Calu3 (cell line): ENCODE measurements at places on chromosomes 4 and X. TPM values are rescaled to one million over a fixed set of nuclear protein-coding genes. Genes with fewer than 3 reads are reported as not detected.

DNA sequence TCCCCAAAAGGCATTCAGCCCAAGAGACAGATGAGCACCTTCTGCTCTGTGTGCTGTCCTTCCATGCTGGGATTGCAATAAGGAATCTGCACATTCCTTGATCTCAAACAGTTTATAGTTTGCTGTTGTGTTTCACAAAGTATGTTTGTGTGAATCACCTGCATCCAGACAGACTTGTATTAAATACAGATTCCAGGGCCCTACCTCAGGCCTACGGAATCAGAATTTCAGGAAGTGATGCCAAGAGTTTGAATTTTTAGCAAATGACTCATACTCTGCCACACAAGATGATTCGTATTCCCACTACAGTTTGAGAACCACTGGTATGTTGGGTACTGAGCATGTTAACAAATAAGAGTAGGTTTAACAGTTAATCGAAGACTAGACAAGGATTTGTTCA lies 7.0 kb downstream of the VAMP7 start:
- peak overlapping the region; percentile 29 for H3K27ac ChIP-seq
- peaks cover 17% of the 10 kb centered on the region for H3K36me3 ChIP-seq
- H3K27me3 ChIP-seq, result no peaks in the 10 kb centered on the region
- peaks cover 27% of the 10 kb centered on the region for H3K4me1 ChIP-seq
- no peak overlapping the region for H3K4me3 ChIP-seq

DNA sequence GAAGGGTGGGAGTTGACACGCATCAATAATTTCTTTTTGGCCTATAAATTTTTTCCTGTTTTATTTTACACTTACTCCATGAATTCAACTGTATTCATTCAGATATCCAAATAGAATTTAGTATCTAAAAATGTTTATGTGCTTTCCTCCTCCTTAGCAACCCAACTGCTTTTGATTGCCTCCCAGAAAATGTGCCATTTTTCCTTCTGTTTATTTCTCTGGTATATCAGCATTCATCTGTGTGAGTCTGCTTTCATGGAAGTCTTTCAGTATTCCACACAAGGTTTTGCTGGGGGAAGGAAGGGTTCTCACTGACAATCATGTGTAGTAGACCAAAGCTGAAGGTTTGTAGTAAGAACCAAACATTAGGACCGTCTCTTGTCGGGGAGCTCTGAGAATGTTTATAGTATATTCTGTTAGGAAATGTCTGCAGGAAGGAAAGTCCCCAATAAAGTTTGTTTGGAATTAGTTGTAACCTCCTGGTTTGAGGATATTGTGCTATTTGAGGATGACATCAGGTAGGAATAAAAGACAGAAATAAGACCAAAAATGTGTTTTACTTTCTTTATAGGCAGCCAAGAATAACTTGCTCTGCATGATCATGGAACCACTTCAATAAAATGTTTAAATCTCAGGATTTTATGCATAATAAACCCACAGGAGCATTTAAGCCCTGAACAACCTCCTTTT lies 673.6 kb upstream of the INTU start:
- no peaks in the 10 kb centered on the region for H3K36me3 ChIP-seq
- no peaks in the 10 kb centered on the region for H3K4me1 ChIP-seq
- H3K27me3 ChIP-seq, result no peaks in the 10 kb centered on the region

SERTM2 gene
- total RNA-seq, result not detected in 2 replicates

DNA sequence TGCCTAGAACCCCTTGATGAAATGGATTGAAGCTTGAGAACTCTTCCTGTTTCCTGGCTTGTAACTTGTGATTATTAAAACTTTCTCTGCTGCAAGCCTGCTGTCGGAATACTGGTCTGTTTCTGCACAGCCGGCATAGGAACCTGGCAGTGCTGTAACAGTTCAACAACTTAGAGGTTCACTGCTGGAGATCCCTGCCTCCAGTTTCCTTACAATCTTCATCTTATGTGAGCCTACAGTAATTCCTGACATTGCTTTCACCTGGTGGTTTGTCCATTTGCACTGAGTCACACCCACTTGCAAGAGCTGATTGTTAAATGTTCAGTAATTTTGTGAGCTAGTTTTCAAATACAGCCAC lies 1.3 kb upstream of the SEPSECS start:
- no peak for DNase-seq
- peaks cover 26% of the 10 kb centered on the region for H3K36me3 ChIP-seq
- peaks cover 18% of the 10 kb centered on the region for H3K4me1 ChIP-seq
- peak overlapping the region; percentile 91 for H3K27ac ChIP-seq
- H3K27me3 ChIP-seq, result no peaks in the 10 kb centered on the region
- H3K4me3 ChIP-seq, result peak overlapping the region; percentile 97

DNA sequence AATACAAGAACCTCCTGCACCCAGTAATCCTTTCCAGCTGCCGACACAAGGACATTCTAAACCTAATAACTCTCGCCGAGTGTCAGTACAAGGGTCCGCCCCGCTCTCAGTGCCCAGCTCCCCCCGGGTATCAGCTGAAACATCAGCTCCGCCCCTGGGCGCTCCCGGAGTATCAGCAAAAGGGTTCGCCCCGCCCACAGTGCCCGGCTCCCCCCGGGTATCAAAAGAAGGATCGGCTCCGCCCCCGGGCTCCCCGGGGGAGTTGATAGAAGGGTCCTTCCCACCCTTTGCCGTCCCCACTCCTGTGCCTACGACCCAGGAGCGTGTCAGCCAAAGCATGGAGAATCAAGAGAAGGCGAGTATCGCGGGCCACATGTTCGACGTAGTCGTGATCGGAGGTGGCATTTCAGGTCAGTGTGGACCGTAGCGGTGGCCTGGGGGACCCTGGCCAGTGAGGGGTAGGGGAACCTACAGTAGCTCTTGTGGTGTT lies at the start of gene MAOA:
Gene MAOA (plus strand): TSS at position 295 of the 490 bp plus-strand sequence. CDS start 43 bp downstream, at position 338.
- peak within 1 kb of the TSS; percentile 71 for H3K4me3 ChIP-seq
- H3K36me3 ChIP-seq, result peaks cover 19% of the 10 kb centered on the region
- DNase-seq, result peak; percentile 28
- H3K4me1 ChIP-seq, result peaks cover 8% of the 10 kb centered on the region
- no peak within 1 kb of the TSS for H3K27ac ChIP-seq
- H3K27me3 ChIP-seq, result no peaks in the 10 kb centered on the region

DNA sequence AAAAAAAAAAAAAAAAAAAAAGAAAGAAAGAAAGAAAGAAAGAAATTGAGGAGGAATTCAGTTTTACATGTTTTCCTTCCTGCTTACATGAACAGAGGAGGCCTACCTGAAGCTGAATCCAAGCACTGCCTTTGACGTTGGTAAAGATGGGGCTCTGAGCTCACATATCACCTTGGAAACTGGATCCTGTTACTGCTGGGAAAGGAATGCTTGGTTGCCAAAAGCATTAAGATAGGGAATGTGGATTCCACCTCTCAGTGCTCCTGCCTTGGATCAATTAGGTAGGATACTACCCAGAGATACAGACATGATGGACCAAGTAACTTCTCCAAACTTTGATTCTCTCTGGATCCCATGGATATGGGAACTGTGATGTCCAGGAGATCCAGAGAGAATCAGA lies 50.6 kb downstream of the NHS start:
- H3K27ac ChIP-seq, result no peak overlapping the region
- no peak for DNase-seq
- H3K36me3 ChIP-seq, result peaks cover 4% of the 10 kb centered on the region

DNA sequence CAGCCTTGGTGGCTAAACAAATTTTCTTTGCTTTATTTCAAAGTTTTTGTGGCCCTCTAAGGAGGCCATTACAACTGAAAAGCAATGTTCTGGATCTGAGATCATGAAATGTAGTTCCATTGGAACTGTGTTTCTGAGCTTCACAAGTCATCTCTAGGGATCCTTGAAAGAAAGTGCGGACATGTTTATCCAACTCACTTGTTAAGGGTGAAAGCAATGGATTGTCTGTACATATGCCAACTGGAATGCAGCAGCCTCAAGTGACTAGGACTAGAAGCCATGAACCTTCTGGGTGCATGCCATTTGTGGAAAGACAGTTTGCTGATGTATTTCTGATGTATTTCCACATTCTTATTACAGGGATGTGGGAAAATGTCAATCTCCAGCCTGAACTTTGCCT lies 36.7 kb upstream of the KLHL13 start:
- DNase-seq, result no peak
- H3K27me3 ChIP-seq, result no peaks in the 10 kb centered on the region
- no peak overlapping the region for H3K4me3 ChIP-seq
- no peaks in the 10 kb centered on the region for H3K4me1 ChIP-seq
- H3K27ac ChIP-seq, result no peak overlapping the region

SASH3 gene
- not detected in 2 replicates for total RNA-seq

SMAD1 gene
- total RNA-seq, result 15.3 and 19.3 TPM in 2 replicates

RASL11B gene
- 0.42 and 0.64 TPM in 2 replicates for total RNA-seq

DNA sequence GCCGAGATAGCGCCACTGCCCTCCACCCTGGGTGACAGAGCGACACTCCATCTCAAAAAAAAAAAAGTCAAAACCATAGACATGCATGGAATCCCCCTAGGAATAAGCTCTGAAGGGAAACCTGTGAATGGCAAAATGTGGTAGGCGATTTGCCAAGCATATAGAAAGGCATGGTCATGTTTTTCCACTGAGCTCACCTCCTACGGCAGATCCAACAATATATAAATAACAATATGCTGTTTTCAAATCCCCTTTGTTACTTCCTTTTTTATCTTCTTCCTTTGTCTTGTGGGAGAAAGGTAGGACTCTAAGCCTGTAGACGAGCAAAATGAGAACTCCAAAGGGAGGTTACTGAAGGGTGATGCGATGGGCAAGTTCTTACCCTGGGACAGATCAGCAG lies 219.0 kb downstream of the PALLD start:
- no peaks in the 10 kb centered on the region for H3K27me3 ChIP-seq
- H3K36me3 ChIP-seq, result no peaks in the 10 kb centered on the region
- H3K4me1 ChIP-seq, result no peaks in the 10 kb centered on the region
- no peak overlapping the region for H3K27ac ChIP-seq

- no peaks in the 10 kb centered on the region for H3K27me3 ChIP-seq
- no peak overlapping the region for H3K27ac ChIP-seq
- no peaks in the 10 kb centered on the region for H3K4me1 ChIP-seq
- H3K4me3 ChIP-seq, result no peak overlapping the region
- DNase-seq, result no peak
These were observed 166.0 kb downstream of the TMEM47 start for GRCh38 chrX:34491126-34491525.

SLC49A3 gene
- total RNA-seq, result 0.24 and 0.40 TPM in 2 replicates

CHRNA9 gene
- total RNA-seq, result not detected in 2 replicates

CTAG2 gene
- total RNA-seq, result not detected in 2 replicates

DNA sequence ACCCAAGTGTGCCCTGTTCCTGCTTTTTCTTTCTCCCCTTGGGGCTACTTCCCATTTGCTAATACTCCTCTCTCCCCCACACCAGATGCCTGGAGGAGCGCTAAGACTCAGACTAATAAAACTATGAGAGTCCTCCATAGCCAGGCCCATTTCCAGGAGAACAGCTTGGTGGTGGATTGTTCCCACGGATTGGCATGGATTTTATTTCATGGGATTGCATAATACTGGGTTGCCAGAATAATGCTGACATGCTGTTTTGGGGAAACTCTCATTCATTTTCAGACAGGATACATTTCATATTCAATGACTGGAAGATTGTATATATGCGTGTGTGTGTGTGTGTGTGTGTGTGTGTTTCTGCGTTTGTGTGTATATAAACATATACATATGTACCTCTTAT lies 447.5 kb upstream of the PITX2 start:
- H3K27me3 ChIP-seq, result no peaks in the 10 kb centered on the region
- no peaks in the 10 kb centered on the region for H3K36me3 ChIP-seq
- no peak for DNase-seq
- H3K4me1 ChIP-seq, result no peaks in the 10 kb centered on the region
- no peak overlapping the region for H3K27ac ChIP-seq

SUPT20HL2 gene
- not detected in 2 replicates for total RNA-seq
